ENCODE measurements at places on chromosomes 12 and 14.

DNA sequence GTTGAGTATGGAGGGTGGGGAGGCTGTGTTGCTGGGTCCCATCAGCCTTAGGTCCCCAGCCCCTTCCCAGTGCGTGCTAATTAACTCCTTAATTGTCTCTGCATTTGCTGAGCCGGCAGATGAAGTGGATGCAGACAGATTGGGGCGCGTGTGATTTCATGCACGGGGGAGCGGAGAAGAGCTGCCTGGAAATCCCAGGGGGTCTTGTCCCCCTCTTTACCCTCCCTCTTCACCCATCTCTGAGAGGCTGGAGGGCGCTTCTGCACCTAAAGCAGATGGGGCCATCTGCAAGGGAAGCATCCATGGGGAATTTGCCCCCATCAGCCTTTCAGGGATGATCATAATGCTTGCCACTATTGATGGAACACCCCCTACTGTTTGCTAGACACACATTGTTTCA, 4.4 kb upstream of the ASIC1 start:
- DNase-seq, result no peak

- DNase-seq, result no peak
Measured at GRCh38 chr12:11886339-11886738, 184.4 kb upstream of the BCL2L14 start.

- no peak for DNase-seq
Measured at GRCh38 chr14:94738751-94739150, 31.2 kb downstream of the GSC start.

- DNase-seq, result no peak
Measured at GRCh38 chr12:47811581-47812484, 7.9 kb downstream of the HDAC7 start.

Data from activated CD4-positive, alpha-beta T cell treated with anti-CD3 and anti-CD28 coated beads for 1 hour (primary cell).